ENCODE measurements at places on chromosomes 2 and 18.
A peak's percentile ranks its signal among the peaks of the same experiment; 100 is the strongest.

- DNase-seq = no peak
Observed at GRCh38 chr18:79354350-79354749, 41.4 kb upstream of the NFATC1 start.

- DNase-seq = no peak
Observed at GRCh38 chr2:190693533-190694232, 44.8 kb downstream of the NAB1 start.

GRCh38 chr2:119108186-119108585 lies 50.4 kb downstream of the C1QL2 start:
- DNase-seq = no peak

- peak; percentile 49 for DNase-seq
Observed at GRCh38 chr2:85390941-85391669, 19.1 kb downstream of the CAPG start.

DNA sequence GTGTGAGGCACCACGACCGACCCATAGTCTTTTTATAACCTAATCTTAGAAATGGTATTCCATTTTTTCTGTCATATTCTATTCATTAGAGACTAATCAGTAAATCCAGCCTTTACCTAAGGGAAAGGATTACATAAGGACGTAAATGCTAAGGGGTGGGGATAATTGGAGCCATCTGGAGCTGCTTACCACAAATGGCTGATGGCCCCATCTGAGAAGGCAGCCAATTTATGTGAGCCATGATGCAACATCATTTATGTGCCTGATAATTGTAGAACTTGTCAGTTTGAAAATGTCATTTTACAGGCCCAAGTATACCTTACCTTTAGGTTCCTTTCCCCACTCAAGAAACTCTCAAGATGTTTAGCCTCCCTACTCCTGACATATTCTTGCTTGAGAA lies 44.0 kb downstream of the ARHGEF33 start:
- DNase-seq = no peak

GRCh38 chr2:85213901-85214512 lies 80.8 kb downstream of the TCF7L1 start:
- DNase-seq = no peak

GRCh38 chr2:705971-706511 lies 28.8 kb upstream of the TMEM18 start:
- DNase-seq = no peak

DNA sequence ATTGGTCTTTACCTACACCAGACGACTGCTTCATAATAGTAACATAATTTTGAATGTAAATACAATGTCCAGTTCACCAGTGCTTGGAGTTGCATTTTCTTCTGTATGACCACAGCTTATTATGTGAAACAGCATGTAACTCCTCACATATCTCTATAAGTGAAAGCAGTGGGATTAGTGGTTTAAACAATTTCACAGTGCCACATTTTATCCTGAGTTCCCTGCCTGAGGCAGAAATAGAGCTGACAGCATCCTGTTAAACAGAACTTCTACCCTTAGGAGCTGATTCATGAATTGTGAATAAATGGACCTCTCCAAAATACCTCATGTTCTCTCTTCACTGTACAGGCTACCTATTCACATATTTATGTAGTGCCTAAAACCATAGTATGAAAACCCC lies 542.3 kb upstream of the VWC2L start:
- DNase-seq = no peak

DNA sequence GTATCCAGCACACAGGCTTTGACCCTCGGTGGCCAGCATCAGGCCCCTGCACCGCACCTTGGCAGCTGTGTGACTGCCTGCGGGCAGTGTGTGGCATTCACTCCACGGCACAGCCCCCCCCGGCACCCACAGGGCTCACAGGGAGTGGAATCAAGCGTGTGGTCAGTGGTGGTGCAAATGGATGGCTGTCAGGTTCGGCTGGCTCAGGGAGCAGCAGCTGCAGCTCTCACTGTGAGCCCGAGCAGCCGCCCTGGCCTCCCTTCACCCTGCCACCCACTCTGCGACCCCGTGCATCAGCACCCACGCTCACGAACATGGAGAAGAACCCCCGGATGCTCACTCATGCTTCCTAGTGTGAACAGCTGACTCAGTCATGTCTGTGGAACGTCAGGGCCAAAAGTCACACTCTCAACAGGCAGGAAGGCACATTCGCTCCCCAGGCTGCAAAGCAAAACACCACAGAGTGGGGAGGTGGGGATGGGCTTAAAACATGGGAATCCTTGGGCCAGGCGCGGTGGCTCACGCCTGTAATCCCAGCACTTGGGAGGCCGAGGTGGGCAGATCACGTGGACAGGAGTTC lies 41.5 kb upstream of the GPC1 start:
- DNase-seq = no peak

DNA sequence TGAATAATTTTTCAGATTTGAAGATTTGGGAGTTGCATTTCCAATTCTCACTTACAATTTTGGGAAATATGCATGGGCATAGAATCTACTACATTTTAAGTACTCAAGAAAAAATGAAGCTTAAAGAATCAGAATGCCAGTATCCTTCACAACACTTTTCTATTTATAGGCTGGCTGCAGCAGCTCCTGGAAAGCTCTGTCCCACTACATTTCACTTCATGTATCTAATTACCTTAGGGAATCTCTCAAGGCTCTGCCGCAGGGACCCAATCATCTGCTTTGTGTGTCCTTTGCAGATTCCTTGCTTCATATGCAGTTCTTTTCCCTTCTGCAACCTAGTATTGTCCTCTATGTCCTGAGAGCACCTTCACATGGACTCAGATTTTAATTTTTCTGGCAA lies 102.9 kb downstream of the NUP35 start:
- no peak for DNase-seq

DNA sequence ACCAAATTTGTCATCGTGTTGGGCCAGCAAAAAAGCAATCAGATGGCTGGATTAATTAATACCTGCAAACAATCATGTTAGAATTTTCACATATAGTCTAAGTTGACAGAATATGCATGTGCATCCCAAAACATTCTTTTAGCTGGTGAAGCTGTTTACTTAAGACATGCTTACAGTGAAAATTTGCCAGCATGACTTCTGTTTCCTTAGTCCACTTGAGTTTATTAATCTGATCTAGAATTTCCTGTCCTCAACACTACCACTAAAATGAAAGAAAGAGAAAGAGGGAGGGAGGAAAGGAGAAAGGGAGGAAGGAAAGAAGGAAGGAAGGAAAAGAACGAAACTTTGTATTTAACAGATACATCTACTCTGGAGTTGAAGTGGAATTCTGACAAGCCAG lies 2109.9 kb upstream of the PIK3C3 start:
- DNase-seq = no peak

GRCh38 chr2:145287736-145288135 lies 767.8 kb upstream of the ZEB2 start:
- DNase-seq = no peak

DNA sequence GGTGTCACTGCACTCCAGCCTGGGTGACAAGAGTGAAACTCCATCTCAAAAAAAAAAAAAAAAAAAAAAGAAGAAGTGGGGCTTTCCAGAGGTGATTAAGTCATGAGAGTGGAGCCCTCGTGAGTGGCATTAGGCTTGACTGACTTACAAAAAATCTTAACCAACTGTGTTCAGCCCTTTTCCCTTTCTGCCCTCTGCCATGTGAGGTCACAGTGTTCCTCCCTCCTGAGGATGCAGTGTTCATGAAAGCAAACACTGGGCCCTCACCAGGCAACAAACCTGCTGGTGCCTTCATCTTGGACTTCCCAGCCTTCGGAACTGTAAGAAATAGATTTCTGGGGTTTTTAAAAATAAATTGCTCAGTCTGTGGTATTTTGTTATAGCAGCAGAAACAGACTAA lies 37.0 kb upstream of the METTL21A start:
- DNase-seq = no peak

GRCh38 chr18:48781163-48781987 lies 169.4 kb downstream of the SMAD7 start:
- no peak for DNase-seq

DNA sequence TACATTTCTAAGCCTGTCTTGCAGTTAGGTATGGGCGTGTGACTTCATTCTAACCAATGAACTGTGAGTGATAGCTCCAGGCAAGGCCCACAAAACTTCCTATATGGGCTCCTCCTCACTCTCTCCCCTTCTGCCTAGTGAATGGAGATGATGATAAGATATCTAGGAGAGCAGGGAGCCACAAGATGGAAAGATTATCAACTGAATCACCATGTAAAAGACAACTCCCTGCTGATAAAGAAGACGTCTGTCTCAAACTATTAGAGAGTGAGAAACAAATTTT lies 237.1 kb downstream of the GPD2 start:
- DNase-seq = no peak

DNA sequence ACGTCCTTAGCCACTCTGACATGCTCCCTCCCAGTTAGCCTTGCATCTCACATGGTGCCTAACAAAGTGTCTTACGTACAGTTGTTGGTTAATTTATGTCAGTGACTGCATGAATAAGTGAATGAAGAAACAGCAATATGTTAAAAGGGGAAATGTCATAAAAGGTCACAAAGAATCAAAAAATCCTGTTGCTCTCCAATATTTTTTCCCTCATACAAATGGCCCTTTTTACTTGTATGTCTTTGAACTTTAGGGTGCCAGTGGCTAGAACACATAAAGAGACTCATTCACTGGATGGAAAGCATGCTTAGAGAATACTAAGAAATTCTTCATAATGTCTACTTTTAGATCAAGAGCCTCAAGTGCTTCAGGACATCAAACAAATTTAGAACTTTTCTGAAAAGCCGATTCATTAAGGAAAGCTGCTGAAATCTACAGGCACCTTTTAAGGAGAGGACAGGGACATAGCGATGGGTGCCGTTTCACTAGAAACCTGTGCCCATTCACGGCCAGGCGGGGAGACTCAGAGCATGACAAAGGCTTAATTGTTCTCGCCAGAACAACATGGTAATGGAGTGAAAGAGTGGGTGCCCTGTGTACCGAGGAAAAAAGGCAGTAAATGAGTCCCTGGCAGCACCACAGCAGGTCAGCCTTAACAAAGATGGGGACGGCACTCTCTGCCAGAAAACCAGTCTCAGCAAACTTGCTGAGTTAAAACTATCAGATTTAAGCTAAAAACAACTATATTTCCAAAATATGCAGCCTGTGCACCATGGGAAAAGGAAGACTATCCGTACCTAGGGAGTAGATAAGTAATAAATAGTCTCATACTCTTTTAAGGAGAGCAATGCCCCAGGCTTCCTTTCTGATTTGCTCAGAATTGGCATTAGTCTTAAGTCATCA lies 71.6 kb upstream of the SPTBN1 start:
- no peak for DNase-seq

- DNase-seq = no peak
Observed at GRCh38 chr2:25218100-25218499, 49.7 kb upstream of the POMC start.

- no peak for DNase-seq
Observed at GRCh38 chr2:173652767-173653431, 298.2 kb downstream of the CDCA7 start.

DNA sequence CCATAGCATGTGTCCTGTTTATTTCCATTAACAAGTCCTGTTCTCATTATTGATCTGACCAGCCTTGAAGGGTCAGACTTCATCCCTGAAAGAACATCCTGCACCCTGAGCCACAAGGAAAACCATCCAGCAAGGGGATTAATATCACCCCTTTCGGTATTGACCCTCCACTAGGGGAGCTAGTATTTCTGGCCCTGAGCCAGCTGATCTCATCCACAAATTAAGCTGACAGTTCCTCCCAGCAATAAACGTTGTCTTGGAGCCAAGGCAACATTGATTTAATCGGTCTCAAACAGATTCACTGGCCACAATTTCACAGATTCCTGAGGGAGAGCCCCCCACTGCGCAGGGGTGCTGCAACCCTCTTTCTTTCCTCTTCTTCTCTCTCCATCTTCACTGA lies 353.1 kb upstream of the FANCL start:
- DNase-seq = no peak

DNA sequence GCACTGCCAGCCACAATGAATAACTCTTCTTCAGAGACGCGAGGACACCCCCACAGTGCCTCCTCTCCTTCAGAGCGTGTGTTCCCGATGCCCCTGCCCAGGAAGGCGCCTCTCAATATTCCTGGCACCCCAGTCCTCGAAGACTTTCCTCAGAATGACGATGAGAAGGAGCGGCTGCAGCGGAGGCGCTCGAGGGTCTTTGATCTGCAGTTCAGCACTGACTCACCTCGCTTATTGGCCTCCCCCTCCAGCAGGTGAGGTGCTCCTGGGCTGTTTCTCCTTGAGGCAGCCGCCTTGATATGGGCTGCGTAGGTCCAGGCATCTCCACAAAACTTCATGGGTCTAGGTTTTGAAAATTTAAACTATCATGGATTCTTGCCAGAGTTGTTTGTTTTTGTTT lies 6.1 kb downstream of the NCAPH start:
- DNase-seq = no peak

- DNase-seq = no peak
Observed at GRCh38 chr2:198883604-198884003, 574.1 kb downstream of the SATB2 start.
